Activated CD8-positive, alpha-beta memory T cell treated with anti-CD3 and anti-CD28 coated beads for 4 hours (primary cell): ENCODE measurements at places on chromosomes 5 and 9.

GRCh38 chr5:88545338-88545737 is 276.7 kb upstream of the TMEM161B start:
- no peak for DNase-seq

GRCh38 chr5:61813361-61813760 is 481.3 kb downstream of the ZSWIM6 start:
- no peak for DNase-seq

GRCh38 chr5:6752782-6753181 is 39.5 kb downstream of the TENT4A start:
- DNase-seq, result no peak

DNA sequence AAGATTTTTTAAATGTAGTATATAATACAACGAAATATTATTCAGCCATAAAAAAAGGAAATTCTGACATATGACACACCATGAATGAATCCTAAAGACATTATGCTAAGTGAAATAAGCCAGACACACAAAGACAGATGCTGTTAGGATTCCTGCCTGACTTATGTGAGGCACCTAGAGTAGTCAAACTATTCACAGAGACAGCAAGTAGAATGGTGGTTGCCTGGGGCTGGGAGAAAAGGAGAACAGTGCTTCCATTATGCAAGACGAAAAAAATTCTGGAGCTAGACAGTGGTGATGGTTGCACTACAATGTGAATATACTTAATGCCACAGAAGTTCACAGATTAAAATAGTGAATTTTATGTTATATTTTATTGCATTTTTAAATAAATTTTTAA is 66.8 kb downstream of the SPOCK1 start:
- no peak for DNase-seq

DNA sequence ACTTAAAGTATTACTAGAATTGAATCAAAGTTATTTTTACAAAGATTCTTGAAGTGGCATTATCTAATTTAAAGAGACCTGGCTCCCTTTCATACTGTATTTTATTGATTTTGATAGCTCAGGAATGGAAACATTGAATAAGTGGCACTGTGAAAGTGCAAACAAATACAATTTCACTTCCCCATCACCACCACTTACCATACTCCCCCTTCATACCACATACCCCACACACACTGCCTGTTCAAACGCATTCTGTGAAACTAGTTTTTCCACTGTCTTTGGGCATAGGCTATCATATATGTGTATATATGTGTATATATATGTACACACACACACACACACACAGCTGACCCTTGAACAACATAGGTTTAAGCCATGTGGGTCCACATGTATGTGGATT is 62.1 kb upstream of the ATG10 start:
- no peak for DNase-seq

GRCh38 chr5:136127560-136127959 is 5.1 kb upstream of the SMAD5 start:
- no peak for DNase-seq

- no peak for DNase-seq
Measured at GRCh38 chr9:86185872-86186271, 73.6 kb downstream of the C9orf153 start.

- DNase-seq, result no peak
Measured at GRCh38 chr5:126658561-126658960, 57.8 kb downstream of the PHAX start.

DNA sequence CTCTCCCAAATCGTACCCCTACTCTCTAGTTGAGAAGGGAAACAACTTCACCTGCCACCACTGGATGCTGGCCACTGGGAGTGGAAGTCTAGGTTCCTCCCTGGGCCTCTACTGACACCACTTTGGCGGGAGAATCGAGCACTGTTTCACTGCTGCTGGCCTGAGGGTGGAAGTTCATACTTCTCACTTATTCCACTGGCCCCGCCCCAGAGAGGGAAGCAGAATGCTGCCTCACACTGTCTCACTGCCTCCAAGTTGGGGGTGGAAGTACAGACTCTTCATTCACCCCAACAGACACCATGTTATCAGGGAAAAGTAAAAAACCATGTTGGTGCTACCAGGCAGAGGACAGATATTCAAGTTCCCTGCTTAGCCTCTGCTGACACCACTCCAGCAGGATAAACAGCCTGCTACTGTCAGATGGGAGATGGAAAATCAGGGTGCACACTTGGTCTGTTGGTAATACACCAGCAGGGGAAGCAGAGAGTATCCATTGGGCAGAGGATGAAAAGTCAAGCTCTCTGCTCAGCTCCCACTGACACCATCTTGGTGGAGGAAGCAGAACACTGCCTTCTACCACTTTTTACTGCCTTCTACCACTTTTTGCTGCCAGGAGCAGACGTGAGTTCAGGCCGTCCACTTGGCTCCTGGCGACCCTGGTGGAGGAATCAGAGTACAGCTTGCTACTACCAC is 159.4 kb downstream of the SIL1 start:
- DNase-seq, result no peak

DNA sequence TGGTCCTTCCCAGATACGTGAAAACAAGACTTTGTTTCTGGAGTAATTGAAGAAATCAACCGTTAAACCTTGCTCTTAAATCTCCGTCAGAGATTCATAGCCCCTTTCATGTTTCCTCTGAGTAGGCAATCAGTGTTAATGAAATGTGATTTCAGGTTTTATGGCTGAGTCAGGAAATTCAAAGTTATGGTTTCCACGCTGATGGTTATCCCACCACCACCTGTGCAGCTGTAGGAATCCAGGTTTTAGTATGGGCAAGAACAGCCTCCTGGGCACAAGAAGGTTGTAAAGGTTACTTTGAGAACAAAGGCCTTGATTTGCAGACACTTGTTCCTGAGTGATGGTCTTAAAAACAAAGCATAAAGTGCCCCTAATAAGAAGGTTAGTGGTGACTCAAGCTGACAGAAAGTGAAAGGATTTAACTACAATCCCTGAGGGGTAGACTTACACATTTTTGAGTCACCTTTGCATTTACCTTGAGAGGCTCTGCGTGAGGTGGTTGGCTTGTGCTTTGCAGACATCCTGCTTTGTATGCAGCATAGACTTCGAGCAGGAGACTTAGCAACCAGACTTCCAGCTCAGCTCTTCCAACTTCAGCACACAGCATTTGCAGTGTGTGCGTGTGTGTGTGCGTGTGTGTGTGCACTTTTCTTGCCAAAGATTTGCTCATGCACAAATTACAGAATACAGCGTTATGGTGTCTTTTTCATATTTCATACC is 159.6 kb downstream of the TLE4 start:
- DNase-seq, result no peak

- no peak for DNase-seq
Measured at GRCh38 chr9:87670572-87671264, 55.2 kb upstream of the CTSL start.

DNA sequence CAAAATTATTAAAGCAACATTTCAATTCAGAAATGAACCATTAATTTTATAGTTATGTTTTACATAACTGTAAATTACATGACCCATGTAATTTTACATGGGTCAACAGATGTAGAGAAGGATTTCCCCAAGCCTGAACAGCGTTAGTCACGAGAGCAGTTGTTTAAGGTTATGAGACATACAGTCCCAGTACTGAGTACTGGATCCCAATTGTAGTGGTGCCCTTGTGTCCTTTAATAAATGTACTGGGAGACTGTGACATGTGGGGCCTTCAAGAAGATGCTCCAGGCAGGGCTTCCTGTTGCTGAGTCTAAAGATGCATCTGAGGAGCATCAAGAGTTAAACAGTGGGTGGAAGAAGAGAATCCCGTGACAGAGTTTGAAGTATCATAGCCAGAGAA is 125.5 kb upstream of the ZNF462 start:
- no peak for DNase-seq

DNA sequence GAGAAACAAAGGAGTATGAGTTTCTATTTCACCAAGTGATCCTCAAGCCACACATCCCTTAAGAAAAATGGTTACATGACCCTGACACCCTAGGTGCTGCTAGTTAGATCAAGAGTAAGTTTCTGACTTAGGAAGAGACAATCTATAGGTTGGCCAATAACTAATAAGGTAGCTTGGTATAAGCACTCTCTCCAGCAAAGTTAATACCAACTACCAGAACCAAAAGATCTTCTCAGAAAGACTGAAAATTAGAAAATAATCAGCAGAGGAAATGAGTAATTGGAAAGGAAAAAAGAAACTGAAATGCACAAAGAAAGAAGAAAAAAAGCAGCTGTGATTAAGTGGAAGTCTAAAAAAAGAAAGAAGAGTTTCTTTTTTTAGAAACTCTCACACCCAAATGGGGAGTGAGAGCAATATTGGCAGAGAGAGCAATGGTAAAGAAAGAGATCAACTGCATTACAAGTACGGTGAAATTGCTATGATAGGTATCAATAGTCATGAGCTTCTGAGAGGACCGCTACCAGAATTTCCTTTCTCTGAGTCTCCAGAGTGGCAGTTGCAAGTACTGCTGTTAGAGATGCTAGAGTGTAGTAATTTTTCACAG is 195.5 kb downstream of the TMEM167A start:
- DNase-seq, result no peak

DNA sequence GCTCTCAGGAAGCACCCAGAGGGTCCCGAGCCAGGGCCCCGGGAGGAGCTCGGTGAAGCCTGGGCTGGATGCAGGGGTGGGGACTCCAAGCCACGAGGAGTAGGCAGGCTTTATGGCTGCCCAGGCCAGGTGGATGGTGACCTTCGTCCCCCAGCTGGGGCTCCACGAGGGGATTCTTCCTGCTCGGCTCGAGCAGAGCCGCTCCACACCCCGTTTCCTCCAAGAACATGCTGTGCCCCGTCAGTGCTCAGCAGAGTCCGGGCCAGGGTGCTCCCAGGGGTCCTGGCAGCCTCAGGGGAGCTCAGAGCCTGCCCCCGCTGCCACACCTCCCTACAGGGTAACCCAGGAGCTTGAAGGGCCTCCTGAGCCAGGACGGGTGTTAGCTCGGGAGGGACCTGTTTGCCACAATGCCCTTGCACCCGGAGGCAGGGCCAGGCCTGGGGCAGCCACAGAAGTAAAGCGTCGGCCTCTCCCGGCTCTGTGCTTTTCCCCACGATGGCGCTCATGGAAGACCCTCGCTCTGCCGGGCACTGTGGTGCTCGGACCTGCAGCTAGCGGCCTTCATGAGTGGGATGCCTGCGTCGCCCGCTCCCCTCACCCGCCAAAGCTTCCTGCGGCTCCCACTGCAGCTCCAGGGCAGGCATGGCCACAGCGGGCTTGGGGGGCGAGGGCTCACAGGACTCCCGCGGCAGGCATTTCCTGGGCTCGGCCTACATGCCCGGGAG is 86.8 kb downstream of the KCNT1 start:
- DNase-seq, result no peak

- no peak for DNase-seq
Measured at GRCh38 chr9:93218161-93218560, 34.2 kb downstream of the WNK2 start.

DNA sequence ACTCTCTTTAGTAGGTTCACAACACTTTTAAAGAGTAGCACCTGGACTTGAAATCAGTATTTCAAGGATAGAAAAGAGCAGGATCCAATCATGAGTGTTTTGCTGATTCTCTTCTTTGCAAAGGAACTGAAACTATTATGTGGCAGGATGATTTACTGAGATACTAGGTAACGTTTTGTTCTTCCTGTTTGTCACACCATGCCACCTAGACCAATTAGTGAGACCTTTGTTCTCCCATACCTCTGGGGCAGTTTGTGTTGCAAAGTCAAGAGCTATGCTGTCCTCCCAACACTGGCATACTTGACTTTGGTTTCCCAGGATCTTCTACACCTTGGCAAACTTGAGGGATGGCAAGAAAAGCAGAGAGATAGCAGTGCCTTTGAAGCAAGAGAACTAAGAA is 43.4 kb downstream of the PPP1R2B start:
- no peak for DNase-seq

- no peak for DNase-seq
Measured at GRCh38 chr9:26034786-26035185, 356.5 kb upstream of the TUSC1 start.

GRCh38 chr9:133284362-133284761 is 9.4 kb upstream of the ABO start:
- DNase-seq, result no peak
